Central memory CD4-positive, alpha-beta T cell (primary cell): ENCODE measurements at places on chromosomes 12 and 14.
A peak's percentile ranks its signal among the peaks of the same experiment; 100 is the strongest.

GRCh38 chr12:6872073-6873048 is 742 bp downstream of the SPSB2 start:
- peak; percentile 74 for DNase-seq

DNA sequence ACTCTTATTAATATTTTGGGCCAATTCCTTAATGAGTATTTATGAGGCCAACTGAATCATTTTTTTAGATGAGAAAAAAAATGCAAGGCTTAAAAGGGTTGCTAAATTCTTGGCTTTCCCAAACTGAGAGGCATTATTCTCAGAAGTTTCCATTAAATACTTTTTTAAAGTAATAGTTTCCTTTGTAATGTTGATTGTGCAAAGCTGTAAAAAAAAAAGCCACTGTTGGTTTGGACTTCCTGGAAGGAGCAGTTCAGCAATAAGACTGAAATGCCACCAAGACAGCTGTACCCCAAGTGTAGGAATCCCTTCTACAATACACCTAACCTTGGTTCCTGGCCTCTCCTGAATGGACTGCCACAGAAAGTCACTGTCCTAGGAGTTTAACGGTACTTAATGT is 231.3 kb downstream of the MON2 start:
- no peak for DNase-seq

GRCh38 chr12:111410431-111411184 is 4.9 kb downstream of the SH2B3 start:
- no peak for DNase-seq

DNA sequence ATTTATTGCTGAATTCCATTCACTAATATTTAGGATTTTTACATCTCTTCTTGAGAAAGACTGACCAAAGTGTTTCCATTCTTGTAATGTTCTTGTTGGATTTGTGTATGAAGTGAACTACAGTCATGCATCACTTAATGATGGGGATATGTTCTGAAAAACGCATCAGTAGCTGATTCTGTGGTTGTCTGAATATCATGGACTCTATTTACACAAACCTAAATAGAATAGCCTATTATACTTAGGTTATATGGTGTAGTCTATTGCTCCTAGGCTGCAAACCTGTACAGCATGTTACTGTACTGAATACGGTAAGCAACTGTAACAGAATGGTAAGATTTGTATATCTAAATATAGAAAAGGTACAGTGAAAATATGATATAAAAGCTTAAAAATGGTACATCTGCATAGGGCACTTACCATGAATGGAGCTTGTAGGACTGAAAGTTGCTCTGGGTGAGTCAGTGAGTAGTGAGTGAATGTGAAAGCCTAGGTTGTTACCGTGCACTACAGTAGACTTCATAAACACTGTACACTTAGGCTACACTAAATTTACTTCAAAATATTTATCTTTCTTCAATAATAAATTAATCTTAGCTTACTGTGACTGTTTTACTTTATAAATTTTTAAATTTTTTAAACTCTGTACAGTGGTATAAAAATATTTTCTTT is 27.6 kb upstream of the P2RX4 start:
- DNase-seq, result no peak

DNA sequence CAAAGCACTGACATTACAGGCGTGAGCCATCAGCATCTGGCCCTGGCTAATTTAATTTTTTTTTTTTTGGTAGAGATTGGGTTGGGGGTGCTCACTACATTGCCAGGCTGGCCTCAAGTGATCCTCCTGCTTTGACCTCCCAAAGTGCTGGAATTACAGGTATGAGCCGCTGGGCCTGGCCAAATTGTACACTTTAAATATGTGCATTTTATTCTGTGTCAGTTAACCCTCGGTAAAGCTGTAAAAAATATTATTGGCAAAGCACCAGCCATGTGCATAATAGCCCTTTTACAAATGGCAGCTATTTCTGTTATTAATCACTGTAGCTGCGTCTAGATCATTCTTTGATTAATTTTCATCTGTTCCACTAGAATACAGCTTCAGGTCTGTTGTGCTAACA is 12.0 kb downstream of the TMEM119 start:
- DNase-seq, result no peak

DNA sequence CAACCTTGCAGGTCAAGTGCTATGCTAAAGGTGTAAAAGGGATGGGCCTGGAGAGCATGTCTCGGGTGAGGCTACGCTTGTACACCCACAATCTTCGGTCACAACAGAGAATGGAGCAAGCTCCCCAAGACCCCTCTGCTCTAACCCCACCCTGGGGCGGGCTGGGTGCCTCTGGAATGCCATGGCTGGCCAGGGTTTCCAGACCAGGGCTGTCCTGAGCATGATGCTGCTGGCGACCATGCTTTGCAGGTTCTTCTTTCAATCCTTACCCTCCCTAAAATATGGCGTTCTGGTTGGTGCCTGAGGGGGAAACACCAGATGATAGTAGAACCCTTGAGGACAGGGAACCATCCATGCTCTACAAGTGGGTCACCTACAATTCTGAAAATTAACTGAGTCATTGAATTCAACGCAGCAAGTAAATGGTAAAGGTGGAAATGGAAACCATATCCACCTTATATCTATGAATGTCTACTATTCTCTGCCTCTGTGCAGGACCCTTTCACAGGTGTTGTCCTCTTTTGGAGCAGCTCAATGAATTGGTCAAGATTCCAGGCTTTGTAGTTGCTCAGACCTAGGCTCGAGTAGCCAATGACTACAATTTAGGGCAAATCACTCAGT is 111.6 kb upstream of the EGLN3 start:
- DNase-seq, result no peak

GRCh38 chr14:50308363-50308915 is 3.6 kb downstream of the L2HGDH start:
- no peak for DNase-seq

DNA sequence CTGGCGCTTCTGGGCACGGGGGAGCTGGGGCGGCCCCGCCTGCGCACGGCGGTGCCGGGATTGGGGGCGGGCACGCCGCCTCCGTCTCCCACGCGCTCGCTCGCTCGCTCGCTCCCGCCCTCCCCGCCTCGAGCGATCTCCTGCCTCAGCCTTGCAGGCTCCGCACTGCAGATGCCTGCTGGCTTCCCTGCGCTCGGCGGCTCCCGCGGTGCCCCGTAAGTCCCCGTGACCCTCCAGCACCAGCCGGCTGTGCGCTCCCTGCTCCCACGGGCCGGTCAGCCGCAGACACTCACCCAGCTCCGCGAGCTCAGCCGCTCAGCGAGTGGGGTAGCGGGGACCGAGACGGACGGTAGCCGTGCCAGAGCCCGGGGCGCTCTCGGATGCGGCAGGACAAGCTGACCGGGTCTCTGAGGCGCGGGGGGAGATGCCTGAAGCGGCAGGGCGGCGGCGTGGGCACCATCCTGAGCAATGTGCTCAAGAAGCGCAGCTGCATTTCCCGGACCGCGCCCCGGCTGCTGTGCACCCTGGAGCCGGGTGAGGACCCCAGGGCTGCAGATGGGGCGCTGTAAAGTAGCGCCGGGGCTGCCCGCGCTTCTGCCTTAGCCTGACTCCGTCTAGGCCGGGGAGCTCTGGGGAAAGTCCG is at the start of gene TBC1D30:
TSS of gene TBC1D30 (plus strand) at position 148 of the 643 bp plus-strand sequence. CDS start at position 381, 233 bp downstream.
- DNase-seq, result no peak

GRCh38 chr14:97806891-97807290 is 1009.7 kb downstream of the VRK1 start:
- no peak for DNase-seq

DNA sequence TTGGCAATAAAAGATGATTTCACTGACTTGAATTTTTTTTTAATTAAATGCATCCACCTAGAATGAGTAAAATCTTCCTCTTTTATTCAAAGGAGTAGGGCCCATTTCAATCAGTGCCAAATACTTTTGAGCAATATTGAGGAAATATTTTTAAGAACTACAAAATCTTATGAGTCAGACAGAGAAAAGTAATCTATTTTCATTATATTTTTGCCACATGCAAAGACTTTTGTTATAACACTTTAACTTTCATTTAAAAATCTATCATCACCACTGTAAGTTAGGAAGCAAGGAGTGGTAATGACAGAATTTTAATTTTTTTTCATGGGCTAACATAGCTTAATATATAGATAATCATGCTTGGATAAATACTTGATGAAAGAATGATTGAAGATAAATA is 345.2 kb upstream of the KITLG start:
- no peak for DNase-seq

DNA sequence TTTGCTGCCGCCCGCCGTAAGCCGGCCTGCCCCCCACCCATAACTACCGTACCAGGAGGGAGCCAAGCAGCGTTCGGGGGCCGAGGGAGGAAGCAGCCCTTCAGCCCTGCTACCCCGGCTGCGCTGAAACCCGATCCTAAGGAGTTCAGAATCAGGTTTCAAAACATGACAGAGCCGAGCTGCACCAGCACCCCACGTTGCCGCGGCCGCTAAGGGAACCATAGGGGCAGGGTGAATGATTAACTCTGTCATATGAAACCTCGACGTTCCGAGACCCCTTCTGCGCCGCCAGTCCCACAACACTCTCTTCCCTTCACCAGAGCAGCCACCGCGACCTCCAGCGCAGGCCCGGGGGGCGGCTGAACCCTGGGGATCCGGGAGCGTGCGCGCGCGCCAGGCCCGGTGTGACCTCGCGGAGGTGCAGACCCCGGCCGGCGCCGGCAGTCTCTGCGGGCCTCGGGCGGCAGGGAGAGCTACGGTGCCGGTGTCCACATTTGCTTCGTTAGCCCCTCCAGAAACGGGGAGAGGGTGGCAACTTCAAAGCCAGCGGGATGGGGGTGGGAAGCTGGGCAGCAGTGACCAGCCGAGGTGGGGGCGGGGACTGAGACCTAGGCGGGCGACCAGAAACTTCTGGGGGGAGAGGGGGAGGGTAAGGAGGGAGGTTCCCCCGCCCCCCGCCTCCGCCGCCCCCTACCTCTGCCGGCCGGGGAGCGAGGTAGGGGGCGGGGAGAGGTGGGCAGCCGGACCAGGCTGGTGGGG is 1.6 kb downstream of the SIX4 start:
- peak; percentile 2 for DNase-seq

DNA sequence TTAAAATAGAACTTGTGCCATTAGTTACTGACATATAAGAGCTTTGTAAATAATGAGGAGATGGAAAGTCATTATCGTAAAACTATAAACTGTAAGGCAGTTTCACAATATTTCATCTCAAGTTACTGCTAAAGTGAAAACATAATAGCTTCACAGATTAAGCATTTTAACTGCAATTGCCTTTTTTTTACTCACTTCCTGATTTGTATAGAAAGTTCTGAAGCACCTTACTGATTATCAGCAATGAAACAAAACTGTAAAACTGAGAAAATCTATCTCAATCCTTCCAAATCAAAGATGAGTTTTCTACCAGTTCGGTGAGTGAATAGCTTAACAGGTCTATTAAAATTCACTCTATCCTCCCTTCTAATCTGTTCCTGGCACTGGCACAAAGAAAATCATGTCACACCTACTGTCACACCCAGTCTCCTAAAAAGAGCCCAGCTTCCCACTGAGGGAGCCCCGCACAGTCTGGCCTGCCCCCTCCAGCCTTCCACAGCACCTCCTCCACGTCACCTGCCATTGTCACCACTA is 161.4 kb upstream of the ABCD2 start:
- DNase-seq, result no peak

GRCh38 chr12:129404556-129404955 is 499.3 kb downstream of the TMEM132D start:
- DNase-seq, result no peak

GRCh38 chr14:61471297-61472005 is 150.1 kb downstream of the PRKCH start:
- no peak for DNase-seq

DNA sequence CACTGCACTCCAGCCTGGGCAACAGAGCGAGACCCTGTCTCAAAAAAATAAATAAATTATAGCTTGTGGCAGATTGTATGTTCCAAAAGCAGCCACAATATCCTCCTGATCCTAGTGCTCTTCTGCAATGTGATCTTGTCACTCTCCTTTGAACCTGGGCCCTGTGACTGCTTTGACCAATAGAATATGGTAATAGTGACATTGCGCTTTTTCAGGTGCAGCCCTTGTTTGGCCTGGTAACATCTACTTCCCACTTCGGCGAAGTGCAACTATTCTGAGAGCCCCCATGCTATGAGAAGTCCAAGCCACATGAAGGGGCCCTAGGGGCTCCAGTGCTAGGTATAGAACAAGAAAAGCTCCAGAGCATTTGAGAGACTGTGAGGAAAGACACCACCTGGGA is 31.1 kb upstream of the DENND5B start:
- no peak for DNase-seq

DNA sequence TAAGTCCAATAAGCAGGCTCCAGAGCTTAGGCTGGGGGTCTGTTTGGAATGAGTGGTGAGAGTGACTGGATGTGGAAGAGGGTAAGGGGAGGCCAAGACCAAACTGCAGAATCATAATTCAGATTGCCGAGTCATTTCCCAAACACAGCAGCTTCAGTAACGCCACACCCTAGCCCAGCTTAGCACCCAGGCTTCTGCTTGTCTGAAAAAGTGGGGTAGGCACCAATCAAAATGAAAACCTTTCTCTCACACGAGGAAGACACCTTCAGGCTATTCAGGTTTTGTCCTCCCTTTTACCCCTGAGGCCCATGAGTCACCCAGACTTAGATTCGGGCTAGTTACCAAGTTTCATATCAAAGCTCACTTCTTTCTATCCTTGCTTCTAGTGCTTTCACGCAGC is 306.1 kb downstream of the DAD1 start:
- no peak for DNase-seq

GRCh38 chr14:42013559-42013958 is 406.9 kb downstream of the LRFN5 start:
- no peak for DNase-seq

- DNase-seq, result no peak
Measured at GRCh38 chr12:92989715-92990484, 60.8 kb upstream of the EEA1 start.

GRCh38 chr12:46490635-46491034 is 118.1 kb upstream of the SLC38A2 start:
- no peak for DNase-seq

GRCh38 chr14:77278461-77279230 is 7.6 kb upstream of the NGB start:
- no peak for DNase-seq
